NCI-H69 (cell line): ENCODE measurements at places on chromosomes 3 and 15.

GRCh38 chr3:161914703-161915417, 418.3 kb downstream of the OTOL1 start:
- DNase-seq = peak; percentile 81

- no peak for DNase-seq
Observed at GRCh38 chr3:17491601-17492000, 250.8 kb downstream of the TBC1D5 start.

DNA sequence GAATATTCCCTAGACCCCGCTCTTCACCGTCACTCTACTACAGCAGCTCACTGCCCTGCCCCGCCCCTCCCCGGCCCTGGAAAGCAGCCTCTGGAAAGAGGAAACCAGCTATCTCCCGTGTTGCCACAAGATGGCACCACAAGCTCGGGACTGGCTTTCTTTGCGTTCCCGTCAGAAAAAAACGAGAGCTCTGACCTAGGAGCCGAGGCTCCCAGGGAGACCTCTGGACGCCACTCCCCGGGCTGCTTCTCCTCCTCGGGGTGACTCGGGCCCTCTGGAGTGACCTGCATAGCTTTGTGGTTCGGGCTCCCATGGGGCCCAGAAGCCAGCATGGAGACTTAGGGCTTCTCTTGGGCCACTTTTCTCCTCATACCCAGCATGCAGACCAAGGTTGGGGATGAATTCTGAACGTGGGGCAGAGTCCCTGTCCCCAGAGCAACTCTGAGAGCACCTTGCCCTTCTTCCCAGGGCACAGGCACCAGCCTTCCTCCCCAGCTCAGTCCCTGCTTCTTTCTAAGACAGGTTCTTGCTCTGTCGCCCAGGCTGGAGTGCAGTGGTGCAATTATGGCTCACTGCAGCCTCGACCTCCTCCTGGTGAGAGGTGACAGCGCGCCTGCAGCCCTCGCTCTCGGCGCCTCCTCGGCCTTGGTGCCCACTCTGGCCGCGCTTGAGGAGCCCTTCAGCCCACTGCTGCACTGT, 19.0 kb downstream of the STOML1 start:
- DNase-seq = peak; percentile 86

DNA sequence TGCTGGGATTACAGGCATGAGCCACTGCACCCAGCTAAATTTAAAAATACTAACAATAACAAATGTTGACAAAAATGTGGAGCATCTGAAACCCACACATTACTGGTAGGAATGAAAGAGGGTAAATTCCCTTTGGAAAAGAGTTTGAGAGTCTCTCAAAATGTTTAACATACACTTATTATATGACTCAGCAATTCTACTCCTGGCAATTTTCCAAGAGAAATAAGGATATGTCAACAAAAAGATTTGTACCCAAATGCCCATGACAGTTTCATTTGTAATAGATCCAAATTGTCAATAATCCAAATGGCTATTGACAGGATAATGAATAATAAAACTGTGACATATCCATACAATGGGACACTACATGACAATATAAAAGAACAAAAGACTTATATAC, 9.0 kb downstream of the HCLS1 start:
- DNase-seq = peak; percentile 52

DNA sequence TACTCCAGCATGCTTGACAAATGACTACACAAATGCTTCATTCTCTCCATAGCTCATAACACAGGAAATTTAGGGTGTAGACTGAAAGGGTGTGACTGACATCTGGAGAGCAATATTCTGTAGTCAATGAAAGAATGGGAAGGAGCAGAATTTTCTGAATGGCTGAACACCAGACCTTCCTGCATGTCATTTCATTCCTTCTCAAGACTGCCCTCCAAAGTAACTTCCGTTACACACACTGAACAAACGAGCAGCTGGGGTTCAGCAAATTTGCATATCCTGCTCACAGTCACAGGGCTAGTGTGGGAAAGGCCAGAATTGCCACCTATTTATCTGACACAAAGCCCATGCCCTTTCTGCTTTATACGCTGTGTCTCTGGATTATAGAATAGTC, 325.0 kb upstream of the CFAP20DC start:
- peak; percentile 14 for DNase-seq

DNA sequence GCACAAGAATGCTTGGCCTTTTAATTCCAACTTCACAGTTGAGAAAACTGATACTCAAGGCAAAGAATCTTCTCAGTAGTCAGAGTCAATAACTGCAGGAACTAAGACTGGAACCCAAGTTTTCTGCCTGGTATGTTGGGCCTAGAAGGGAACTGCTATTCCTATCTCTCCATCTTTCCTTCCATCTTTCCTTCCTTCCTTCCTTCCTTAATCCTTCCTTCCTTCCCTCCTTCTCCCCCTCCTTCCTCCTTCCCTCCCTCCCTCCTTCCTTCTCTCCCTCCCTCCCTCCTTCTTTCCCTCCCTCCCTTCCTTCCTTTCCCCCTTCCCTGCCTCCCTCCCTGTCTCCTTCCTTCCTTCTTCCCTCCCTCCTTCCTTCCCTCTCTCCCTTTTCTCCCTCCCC, 131.2 kb downstream of the RORA start:
- no peak for DNase-seq

DNA sequence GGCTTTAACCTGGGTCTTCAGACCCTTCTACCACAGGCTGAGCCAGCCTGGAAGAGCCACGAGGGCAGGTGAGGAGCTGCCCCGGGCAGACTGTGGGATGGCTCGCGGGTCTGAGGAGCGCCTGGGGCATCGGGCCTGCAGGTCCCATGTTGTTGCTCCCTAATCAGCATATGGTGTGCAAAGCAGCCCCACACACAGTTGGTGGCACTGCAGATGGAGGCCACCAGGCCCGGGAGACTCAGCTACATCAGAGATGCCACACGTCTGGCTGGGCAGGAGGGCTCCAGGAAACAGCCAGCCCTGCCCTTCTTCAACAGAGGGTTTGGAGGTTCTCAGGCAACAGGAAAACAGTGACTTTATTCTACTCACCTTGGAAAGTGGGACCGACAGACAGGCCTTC, 63.9 kb downstream of the XXYLT1 start:
- DNase-seq = no peak

DNA sequence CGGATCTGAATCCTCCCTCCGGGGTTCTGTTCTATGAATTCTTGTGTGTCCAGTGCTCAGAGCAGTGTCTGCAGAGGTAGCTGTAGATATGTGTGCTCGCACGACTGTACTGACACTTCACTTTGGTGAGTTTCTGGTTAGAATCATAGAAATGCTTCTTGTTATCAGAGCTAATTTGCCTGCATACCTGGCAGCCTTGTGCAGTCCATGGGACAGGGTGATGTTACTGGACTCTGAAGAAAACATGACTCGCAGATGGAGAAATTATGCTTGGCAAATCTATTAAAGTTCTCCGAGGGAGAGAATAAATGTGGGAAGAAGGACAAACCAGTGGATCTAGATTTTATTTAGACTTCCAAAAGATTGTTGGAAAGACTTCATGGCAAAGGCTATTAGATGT, 12.2 kb downstream of the CGNL1 start:
- no peak for DNase-seq
